ENCODE measurements at places on chromosomes 11 and 22.

DNA sequence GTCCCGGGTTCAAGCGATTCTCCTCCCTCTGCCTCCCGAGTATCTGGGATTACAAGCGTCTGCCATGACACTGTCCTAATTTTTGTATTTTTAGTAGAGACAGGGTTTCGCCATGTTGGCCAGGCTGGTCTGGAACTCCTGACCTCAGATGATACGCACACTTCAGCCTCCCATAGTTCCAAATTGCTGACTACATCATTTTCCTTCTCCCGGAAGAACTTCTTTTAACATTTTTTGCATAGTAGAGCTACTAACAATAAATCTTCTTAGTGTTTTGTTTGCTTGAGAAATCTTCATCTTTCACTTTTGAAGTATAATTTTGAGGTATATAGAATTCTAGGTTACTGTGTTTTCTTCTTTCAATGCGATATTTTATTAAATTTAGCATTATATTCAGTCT, 1415.1 kb upstream of the RAG2 start:
- no peak for DNase-seq

GRCh38 chr11:102882389-102883024, 7.7 kb upstream of the MMP12 start:
- DNase-seq, result no peak

GRCh38 chr11:75588051-75588481, 26.0 kb downstream of the SERPINH1 start:
- DNase-seq, result no peak

GRCh38 chr22:25045159-25045558, 92.6 kb downstream of the KIAA1671 start:
- no peak for DNase-seq

- no peak for DNase-seq
Observed at GRCh38 chr11:73753938-73754337, 6.9 kb downstream of the RAB6A start.

DNA sequence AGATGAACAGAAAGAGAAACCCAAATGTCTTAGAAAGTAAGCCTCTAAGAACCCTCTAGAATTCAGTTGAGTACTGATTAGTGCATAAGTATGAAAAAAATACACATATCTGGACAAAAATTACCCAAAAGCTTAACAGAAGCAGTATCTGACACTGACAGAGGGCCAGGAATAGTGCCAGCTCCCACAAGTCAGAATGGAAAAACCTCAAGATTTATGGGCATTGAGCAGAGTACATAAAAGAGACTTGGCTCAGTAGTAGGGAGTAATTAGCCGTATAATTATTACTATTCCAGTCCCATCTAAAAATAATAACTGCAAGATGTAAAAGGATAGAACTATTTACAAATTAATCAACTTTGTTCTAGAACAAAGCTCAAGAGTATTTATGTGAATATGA, 834.5 kb downstream of the FAM181B start:
- DNase-seq, result no peak

DNA sequence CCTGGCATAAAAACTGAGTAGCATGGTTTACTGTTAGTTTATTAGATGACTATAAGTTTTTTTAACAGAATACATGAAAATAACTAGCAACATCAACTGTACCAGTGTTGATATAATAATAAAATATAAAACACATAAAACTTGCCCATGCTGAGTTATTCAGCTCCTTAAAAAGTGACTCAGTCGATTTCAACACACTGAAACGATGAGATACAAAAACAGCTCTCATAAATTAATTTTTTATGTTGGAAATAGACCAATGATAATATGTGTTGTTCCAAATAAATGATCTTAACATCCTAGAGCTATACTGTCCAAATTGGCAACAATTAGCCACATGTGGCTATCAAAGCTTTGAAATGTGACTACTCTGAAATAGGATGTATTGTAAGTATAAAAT, 15.9 kb downstream of the PDGFD start:
- no peak for DNase-seq

Measured in CD4-positive, alpha-beta T cell treated with Interleukin-15 for 4 hours (primary cell).